ENCODE measurements at places on chromosomes 13 and 19.

GRCh38 chr13:24748061-24748400 is 15.9 kb upstream of the RNF17 start:
- peaks cover 16% of the 10 kb centered on the region for H3K4me1 ChIP-seq
- no peak for ATAC-seq
- H3K27me3 ChIP-seq = peaks cover 66% of the 10 kb centered on the region
- peak overlapping the region; percentile 24 for H3K4me3 ChIP-seq
- H3K27ac ChIP-seq = no peak overlapping the region

- H3K36me3 ChIP-seq = peaks cover 68% of the 10 kb centered on the region
- no peaks in the 10 kb centered on the region for H3K27me3 ChIP-seq
- H3K4me3 ChIP-seq = peak overlapping the region; percentile 15
- H3K27ac ChIP-seq = no peak overlapping the region
- H3K4me1 ChIP-seq = peaks cover 39% of the 10 kb centered on the region
Observed at GRCh38 chr19:1362387-1363257, 21.1 kb upstream of the NDUFS7 start.

DNA sequence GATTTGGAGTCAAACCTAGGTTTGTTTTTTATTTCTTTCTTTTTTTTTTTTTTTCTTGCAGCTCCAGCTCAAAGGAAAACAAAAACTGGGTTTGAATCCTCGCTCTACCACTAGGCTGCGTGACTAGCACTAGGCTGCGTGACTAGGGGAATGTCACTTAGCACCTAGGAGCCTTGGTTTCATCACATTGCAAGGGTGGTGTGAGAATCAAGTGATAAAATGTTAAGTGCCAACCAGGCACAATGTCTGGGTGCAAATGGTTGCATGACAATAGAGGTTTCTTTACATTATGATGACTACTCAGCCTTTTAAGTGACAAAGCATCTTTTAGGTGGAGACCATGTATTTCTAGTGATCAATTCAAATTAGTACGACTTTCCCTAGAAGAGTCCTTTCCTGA is 27.9 kb downstream of the RCBTB2 start:
- ATAC-seq = no peak
- H3K27me3 ChIP-seq = peaks cover 36% of the 10 kb centered on the region
- peaks cover 62% of the 10 kb centered on the region for H3K4me1 ChIP-seq
- peaks cover 4% of the 10 kb centered on the region for H3K36me3 ChIP-seq

DNA sequence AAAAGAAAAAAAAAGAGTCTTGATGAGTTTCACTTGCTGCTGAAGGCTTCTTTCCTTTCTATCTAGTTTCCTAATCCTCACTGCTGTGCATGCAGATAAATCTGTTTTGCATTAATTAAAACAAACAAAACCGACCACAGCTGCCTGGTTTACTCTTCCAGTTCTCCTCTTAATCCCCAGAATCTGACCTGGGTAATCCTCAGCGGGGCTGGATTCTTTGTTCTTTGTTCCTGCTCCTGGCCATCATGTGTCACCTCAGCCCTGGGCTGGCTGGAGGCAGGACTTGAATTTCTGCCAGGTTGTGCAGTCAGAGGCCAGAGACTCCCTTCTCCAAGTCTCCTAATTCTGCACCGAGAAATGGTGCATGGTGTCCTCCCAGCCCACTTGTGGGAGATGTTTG is 52.2 kb upstream of the CYP4F8 start:
- peaks cover 69% of the 10 kb centered on the region for H3K27me3 ChIP-seq
- no peak overlapping the region for H3K27ac ChIP-seq
- no peaks in the 10 kb centered on the region for H3K36me3 ChIP-seq
- ATAC-seq = no peak

DNA sequence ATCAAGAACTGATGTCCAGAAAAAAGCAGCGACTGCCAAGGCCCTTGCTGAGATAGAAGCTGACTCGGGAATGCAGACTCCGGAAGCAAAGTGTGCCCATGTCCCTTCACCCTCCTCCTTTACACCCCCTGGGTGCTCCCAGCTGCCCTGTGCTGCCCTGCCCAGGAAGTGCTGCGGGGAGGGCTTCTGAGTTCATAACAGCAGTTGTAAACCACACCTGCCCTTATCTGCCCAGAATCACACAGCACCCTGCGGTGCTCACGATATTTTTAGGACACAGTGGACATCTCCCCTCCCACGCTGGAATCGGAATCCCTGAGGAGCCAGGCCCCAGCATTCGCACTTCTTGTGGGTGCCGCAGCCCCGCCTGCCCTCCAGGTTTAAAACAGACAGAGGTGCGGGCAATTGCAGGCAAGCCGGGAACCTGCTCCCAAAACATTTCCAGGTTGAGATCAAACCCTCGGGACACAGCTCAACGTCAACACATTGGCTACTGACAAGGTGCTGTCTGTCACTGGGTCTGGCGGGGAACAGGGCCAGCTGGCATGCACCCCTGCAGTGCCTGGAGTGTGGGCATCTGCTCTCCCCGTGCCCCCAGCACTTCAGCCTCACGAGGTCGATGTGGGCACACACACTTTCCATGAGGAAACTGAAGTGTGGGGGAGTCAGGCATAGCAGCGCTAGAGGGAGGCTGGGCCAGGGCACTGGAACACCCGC is 36.8 kb downstream of the RAB20 start:
- peak overlapping the region; percentile 70 for H3K27ac ChIP-seq
- peak overlapping the region; percentile 30 for H3K4me3 ChIP-seq
- peak; percentile 55 for ATAC-seq
- H3K36me3 ChIP-seq = peaks cover 26% of the 10 kb centered on the region
- peaks cover 49% of the 10 kb centered on the region for H3K4me1 ChIP-seq

DNA sequence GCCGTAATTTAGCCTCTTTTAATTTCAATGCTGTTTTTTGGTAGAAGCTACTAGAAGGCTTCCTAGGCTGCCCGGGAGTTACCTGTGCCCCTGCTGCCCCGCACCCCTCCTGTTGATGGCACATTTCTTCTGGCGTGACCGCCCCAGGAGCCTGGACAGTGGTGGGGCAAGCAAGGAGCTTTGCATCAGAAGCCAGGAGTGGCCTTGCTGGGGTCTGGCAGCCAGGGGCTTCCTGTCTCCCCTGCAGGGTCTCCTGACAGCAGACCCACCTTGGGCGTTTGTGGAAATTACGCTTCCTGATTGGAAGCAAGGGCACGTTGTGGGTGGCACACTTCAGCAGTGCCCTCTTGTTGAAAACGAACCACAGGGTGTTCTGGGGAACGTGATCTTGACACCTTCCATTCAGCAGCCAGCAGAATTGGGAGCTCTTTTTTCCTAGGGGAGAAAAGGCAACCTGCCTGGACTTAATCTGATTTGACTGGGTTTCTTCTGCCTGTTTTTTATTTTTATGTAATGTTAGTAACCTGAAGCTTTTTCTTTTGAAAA is 90.0 kb upstream of the TEX29 start:
- no peaks in the 10 kb centered on the region for H3K27me3 ChIP-seq
- H3K4me3 ChIP-seq = no peak overlapping the region
- H3K4me1 ChIP-seq = peaks cover 23% of the 10 kb centered on the region

GRCh38 chr19:2495130-2495641 is 19.3 kb downstream of the GADD45B start:
- ATAC-seq = peak; percentile 32
- H3K36me3 ChIP-seq = no peaks in the 10 kb centered on the region
- peaks cover 47% of the 10 kb centered on the region for H3K27me3 ChIP-seq
- no peak overlapping the region for H3K27ac ChIP-seq
- H3K4me1 ChIP-seq = peaks cover 32% of the 10 kb centered on the region

DNA sequence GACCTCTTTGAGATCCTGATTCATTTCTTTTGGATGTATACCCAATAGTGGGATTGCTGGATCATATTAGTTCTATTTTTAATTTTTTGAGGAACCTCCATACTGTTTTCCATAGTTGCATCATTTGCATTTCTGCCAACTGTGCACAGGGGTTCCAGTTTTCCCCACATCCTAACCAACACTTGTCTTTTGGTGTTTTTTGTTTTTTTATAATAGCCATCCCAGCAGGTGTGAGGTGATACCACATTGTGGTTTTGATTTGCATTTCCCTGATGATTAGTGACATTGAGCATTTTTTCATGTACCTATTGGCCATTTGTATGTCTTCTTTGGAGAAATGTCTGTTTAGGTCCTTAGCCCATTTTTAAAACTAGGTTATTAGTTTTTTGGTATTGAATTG is 18.8 kb upstream of the GPR183 start:
- no peak for ATAC-seq
- H3K36me3 ChIP-seq = peaks cover 31% of the 10 kb centered on the region
- H3K4me1 ChIP-seq = peaks cover 61% of the 10 kb centered on the region
- H3K27ac ChIP-seq = peak overlapping the region; percentile 22
- H3K4me3 ChIP-seq = no peak overlapping the region
- H3K27me3 ChIP-seq = no peaks in the 10 kb centered on the region

DNA sequence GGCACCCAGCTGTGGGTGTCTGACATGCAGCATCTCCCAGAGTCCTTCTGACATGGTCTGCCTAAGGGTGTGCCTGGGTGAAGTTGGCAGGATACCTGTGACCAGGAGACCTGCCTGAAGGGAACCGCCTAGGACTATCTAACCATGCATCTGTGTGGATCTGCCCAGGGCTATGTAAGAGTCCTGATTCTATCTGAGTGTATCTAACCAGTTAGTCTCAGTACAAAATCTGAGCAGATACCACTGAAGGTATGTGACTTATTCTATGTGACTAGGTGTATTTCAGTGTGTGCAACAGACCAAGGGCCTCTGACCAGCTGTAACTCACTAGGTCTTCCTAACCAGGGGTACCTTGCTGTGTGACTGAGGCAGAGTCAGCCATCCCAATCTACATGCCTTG is 28.2 kb upstream of the FBL start:
- H3K4me3 ChIP-seq = no peak overlapping the region
- no peak overlapping the region for H3K27ac ChIP-seq
- no peaks in the 10 kb centered on the region for H3K4me1 ChIP-seq
- H3K36me3 ChIP-seq = no peaks in the 10 kb centered on the region
- H3K27me3 ChIP-seq = peaks cover 7% of the 10 kb centered on the region

GRCh38 chr19:41607668-41608067 is 19.2 kb downstream of the CEACAM4 start:
- H3K27me3 ChIP-seq = peaks cover 18% of the 10 kb centered on the region
- H3K4me1 ChIP-seq = no peaks in the 10 kb centered on the region
- no peaks in the 10 kb centered on the region for H3K36me3 ChIP-seq
- ATAC-seq = no peak

DNA sequence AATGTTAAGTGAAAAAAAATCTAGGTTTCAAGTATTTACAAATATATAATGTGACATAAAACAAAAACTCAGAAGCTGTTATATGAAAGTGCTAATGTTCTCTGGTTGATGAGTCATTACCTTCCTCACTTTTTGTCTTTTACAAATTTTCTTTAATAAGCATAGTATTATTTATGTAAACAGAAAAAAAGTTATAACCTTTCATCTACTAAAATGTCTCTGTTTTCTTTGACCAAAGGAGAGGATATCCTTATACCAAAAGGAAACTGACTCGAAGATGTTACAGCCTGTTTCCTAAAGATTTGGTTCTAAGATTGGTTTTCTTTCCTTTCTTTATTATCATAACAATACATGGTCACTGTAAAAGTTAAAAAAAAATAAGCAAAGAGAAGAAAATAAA is 38.0 kb downstream of the RCBTB2 start:
- peaks cover 12% of the 10 kb centered on the region for H3K4me1 ChIP-seq
- peaks cover 12% of the 10 kb centered on the region for H3K27me3 ChIP-seq
- no peaks in the 10 kb centered on the region for H3K36me3 ChIP-seq
- H3K27ac ChIP-seq = no peak overlapping the region
- ATAC-seq = no peak

GRCh38 chr19:18261474-18261873 is 12.8 kb downstream of the IQCN start:
- peaks cover 8% of the 10 kb centered on the region for H3K4me1 ChIP-seq
- no peak overlapping the region for H3K4me3 ChIP-seq
- no peak for ATAC-seq
- no peak overlapping the region for H3K27ac ChIP-seq
- no peaks in the 10 kb centered on the region for H3K27me3 ChIP-seq

GRCh38 chr13:27267596-27267995 is 3.0 kb upstream of the RASL11A start:
- peaks cover 22% of the 10 kb centered on the region for H3K36me3 ChIP-seq
- no peak overlapping the region for H3K4me3 ChIP-seq
- no peak for ATAC-seq
- no peaks in the 10 kb centered on the region for H3K27me3 ChIP-seq
- H3K4me1 ChIP-seq = peaks cover 36% of the 10 kb centered on the region
- H3K27ac ChIP-seq = no peak overlapping the region

- H3K36me3 ChIP-seq = peaks cover 47% of the 10 kb centered on the region
- H3K27me3 ChIP-seq = no peaks in the 10 kb centered on the region
- H3K27ac ChIP-seq = peak overlapping the region; percentile 99
Observed at GRCh38 chr19:40800997-40801377, 2.0 kb downstream of the EGLN2 start.

- H3K27ac ChIP-seq = no peak overlapping the region
- H3K27me3 ChIP-seq = peaks cover 57% of the 10 kb centered on the region
- H3K4me1 ChIP-seq = peaks cover 15% of the 10 kb centered on the region
- H3K4me3 ChIP-seq = peak overlapping the region; percentile 76
Observed at GRCh38 chr13:27954406-27954851, 14.7 kb downstream of the CDX2 start.

- peaks cover 36% of the 10 kb centered on the region for H3K36me3 ChIP-seq
- H3K27ac ChIP-seq = peak within 1 kb of the TSS; percentile 99
- H3K4me3 ChIP-seq = peak within 1 kb of the TSS; percentile 100
Observed at GRCh38 chr19:55384131-55384919, at the start of gene TMEM238. Gene TMEM238 (minus strand): TSS chr19:55384292. CDS start chr19:55384259, 33 bp downstream.

DNA sequence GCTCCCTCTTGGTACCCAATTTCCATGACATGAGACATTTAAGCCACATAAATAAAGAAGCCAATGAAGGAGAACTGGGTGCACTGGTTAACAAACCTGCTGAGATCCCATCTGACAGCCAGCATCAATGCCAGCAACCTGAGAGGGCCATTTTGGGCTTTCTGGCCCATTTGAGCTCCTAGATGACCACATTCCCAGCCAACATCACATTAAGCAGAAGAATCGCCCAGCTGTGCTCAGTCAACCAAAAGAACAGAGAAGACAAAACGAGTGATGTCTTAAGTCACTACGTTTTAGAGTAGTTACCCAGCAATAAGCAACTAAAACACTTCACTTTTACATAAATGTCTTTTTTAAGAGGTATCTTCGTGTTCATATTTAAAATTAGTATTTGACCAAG is 21.9 kb downstream of the LCP1 start:
- H3K27me3 ChIP-seq = no peaks in the 10 kb centered on the region
- peaks cover 64% of the 10 kb centered on the region for H3K36me3 ChIP-seq
- H3K27ac ChIP-seq = peak overlapping the region; percentile 61
- H3K4me1 ChIP-seq = peaks cover 54% of the 10 kb centered on the region

DNA sequence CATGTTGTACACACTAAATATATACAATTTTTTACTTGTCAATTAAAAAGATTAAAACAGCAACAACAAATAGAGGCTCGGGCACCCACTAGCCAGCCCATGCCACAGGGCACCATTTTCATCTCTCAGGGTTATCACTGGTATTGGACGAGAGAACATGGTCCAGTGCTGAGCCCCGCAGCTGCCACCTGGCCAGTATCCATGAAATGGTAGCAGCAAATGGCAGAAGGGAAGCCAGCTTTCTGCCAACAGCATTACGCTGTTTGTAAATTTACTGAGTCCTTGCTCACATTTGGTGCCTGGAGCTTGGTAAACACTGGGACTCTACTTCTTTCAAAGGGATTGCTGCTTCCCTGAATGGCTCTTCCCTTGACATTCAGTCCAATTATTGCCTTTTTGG is 87.9 kb upstream of the WASF3 start:
- no peak overlapping the region for H3K4me3 ChIP-seq
- H3K27me3 ChIP-seq = peaks cover 23% of the 10 kb centered on the region
- no peak for ATAC-seq
- H3K36me3 ChIP-seq = no peaks in the 10 kb centered on the region

Data from stimulated activated memory B cell treated with anti-CD40 and anti-IgM and Interleukin-4, amounts not matched to agents 10 μg/mL and 1 μg/mL and 100 μg/mL, for 72 hours (primary cell).